ENCODE measurements at places on chromosomes 7 and 10.

- DNase-seq: no peak
These were observed 5.8 kb downstream of the PWWP2B start for GRCh38 chr10:132402781-132403241.

DNA sequence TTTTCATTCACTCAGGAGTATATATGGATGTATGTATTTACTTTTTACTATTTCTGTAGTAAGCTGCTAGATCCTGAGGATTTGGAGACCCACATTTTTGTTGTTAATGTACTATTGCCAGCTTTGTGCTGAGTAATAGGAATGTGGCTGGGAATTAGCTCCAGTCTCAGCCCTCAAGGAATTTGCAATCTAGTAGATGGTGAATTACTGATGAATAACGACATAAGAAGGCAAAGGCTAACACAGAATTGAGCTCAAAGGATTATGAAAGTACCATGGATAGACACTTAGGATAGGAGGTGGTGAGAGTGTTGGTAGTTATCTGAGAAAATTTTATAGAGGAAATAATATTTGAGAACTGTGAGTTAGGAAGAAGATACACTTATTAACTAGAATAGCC, 19.9 kb downstream of the CASD1 start:
- DNase-seq: no peak

DNA sequence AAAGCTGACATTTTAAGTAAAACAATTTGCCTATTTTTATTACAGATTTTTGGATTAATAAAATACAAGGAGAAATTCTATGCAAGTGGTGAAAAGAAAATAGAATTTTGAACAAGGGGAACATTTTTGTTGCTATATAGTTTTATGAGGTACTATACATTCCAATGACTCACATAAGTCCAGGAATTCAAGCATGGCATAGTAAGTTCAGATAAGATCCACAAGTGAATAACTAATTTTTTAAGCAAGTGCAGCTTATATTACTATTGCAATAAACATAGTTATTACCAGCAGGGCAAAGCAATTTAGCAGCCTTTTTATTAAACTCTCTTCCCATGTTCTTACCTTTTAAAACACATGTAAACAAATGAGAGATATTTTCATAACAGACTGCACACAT, 1123.5 kb upstream of the LRRN3 start:
- no peak for DNase-seq

DNA sequence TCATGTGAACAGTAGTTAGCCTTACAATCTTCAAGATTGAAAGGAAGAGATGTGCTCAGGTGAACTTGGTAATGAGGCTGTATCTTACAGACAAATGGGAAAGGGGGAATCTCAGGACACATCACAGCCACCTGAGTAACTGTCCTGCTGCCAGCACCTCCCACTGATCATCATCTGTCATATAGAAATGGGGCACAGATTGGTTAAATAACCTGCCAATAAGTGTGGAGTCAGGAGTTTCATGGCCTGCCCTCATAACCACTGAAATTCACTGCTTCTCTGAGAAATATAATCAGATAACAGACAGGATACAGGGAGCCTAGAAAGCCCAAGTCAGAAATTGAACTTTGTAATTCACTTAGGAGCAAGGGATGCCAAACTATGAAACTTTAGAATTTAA, 64.9 kb upstream of the TAS2R16 start:
- DNase-seq: no peak

DNA sequence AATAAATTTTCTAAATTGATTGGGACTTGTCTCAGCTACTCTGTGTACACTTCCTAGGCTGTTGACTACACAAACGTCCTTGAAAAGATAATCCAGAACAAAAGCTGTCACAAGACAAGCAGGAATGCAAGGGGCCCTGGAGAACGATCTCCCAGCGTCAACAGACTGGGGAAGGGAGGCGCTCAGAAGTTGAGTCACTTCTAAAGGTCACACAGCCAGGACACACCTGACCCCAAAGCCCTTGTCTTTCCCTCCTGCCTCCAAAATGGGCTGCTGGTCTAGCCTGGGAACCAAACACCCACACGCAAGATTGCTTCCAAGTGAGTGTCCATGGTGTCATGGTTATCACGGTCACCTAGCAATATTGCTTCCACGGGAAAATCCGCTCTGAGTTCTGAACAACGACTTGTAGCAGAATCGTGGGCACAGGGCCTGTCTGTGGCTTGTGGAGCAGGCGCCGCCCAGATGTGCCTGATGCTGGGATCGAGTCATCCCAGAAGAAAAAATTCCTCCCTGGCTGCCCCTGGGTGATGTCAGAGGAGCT, 49.8 kb downstream of the SPOCK2 start:
- no peak for DNase-seq

DNA sequence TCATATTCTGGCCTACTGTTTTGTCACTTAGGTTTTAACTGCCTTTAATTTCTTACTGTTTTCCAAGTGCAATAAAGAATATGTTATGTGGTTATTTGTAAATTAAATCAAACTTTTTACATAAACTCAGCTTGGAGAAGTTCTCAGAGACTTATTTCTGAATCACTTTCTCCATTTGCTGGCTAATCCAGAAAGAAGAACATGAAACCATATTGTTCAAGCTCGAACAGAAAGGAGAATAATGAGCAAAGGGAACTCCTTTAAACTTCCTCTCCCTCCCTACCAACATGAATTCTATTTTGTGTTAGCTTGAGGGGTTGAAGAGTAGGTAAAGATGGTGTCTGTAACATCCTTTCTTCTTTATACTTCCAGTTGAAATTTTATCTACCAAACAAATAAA, 52.3 kb downstream of the SHTN1 start:
- DNase-seq: no peak

DNA sequence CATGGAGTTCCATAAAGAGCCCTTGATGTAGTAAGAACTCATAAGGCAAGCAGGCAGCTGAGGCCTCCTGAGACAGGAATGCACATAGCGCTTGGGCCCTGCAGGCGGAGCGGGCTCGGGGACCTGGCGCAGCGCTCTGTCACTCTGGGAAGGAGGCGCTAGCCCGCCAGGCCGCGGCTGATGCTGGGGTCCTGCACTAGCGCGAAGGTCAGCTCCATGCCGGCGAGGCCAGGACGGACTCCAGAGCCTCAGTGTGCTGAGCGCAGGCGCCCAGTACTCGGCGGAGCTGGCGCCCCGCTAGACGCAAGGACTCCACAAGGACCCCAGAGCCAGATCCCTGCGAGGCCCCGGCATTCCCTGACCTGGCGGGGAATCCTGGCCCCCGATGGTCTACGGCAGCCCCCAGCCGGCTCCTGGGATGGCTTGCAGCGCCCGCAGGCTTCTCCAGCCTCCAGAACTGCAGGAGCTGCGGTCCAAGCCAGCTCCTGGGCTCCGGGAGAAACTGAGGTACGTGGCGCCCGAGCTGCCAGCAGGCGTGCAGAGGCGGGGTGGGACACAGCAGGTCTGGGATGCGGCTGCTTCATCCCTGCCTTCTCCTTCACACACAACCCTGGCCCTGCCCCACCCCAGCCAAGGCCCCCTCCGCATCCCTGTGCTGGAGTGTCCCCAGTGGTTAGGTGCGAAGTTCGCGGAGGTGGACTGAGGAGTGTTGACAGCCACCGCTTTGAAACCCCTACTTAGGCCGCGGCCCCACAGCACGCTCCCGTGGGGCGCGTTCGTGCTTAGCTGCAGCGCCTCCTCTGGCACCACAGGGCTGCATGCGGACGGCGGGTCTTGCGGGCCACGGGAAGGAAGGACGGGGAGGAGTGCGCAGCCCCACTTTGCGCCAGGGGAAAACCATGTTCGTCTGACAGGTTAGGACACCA, 761.5 kb upstream of the POM121L12 start:
- DNase-seq: peak; percentile 11

GRCh38 chr7:80924090-80924489, 5.2 kb upstream of the SEMA3C start:
- peak; percentile 73 for DNase-seq

- DNase-seq: no peak
These were observed 250.2 kb downstream of the ELFN1 start for GRCh38 chr7:1920266-1920681.

DNA sequence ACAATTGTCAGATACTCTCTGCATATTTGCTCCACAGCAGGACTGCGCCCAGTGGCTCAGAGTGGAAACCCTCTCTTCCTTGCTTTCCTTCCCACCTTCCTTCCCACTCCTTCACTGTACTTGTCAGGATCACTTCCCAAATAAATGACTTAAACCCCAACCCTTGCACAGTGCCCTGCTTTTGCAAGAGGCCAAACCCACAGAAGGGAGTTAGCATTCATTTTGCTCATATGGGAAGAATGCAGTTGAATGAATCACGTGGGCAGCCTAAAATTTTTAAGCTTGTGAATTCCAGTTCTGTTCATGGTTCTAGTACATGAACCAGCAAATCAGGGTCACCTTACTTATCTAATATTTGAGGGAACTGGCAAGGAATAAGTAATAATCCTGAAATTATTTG, 47.7 kb upstream of the SFMBT2 start:
- DNase-seq: no peak

DNA sequence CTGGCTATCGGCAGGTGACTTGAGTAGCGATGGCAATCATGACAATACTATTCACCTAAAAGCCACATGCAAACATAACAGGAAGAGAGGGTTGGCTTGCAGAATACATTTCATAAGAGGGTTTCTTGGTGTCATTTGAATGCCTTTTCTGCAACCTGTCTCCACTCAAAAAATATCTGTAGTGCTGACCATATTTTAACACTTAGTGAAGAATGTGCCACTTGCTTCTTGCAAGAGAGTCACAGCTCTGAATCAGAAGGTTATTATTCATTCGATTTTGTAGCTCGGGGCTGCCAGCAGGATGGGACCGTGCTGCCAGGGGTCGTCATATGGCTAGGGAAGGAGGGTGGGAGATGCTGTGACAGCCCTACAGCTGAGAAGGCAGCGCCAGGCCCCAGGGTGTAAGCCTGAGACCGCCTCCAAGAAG, 152.0 kb upstream of the PITRM1 start:
- no peak for DNase-seq

DNA sequence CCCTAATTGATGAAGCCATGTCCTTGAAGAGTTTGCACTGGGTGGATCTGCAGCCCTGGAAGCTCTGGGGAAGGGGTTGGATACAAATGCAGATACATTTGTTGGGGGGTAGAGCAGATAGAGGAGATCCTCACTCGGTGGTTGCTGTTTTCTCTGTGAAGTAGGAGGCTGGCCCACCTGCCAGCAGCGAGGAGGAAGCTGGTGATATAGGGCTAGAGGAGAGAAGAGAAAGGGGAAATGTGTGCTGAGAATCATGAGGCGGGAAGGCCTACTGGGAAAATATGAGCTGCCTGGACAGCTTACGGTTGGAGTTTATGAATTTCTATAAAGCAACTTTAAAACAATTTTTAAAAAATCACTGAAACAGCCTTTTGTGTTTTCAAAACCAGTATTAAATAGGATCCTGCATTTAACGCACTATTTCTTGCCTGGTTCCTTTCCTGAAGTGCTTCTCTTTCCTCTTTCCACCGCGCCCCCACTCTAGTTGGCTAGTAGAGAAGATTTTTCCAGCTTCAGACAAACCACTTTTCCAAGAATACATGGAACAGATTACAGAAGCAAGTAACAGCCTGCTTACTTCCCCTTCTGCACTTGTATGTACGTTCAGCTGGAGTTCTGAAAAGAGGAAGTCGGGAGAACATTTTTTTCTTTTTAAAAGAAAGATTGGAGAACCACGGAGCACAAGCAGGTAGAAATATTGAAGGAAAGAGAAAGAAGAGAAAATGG, 100.6 kb upstream of the GLCCI1 start:
- no peak for DNase-seq

DNA sequence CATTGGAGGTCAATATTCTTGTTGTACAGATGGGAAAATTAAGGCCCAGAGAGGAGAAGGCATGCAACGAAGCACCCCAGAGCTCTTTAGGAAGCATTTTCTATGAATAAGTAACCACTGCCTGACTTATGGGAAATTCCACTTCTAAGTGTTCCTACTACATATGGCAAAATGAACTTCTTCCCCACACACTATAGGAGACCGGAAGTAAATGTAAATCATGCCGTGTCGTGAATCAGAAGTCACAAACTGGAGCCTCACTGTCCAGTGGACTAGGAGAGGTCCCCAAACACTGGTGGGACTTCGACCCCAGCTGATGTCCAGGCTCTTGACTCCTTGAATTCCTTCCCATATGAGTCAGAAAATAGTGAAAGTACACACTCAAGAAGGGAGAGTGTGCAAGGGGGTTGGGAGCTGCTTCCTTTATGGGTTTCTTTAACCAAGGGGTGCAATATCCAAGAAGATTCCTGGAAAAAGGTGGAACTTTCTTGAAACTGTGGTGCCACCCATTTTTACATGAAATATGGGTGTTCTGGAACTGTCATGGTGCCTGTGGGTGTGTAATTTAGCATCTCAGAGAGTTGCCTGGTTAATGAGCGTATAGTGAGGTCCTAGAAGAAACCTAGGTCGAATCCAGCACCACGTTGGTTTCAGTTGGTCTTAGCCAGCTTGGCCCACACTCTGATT, 6.7 kb downstream of the RASSF4 start:
- DNase-seq: no peak

- DNase-seq: no peak
These were observed 6.9 kb downstream of the CISD1 start for GRCh38 chr10:58275908-58276307.

Measured in hematopoietic multipotent progenitor cell (in vitro differentiated cells).